ENCODE measurements at places on chromosomes 5 and 9. TPM values are rescaled to one million over a fixed set of nuclear protein-coding genes. Genes with fewer than 3 reads are reported as not detected.

GRCh38 chr5:135069016-135069770, 35.2 kb upstream of the PITX1 start:
- no peak for DNase-seq

- DNase-seq, result no peak
Measured at GRCh38 chr5:68374796-68375518, 159.4 kb downstream of the PIK3R1 start.

- DNase-seq, result no peak
Measured at GRCh38 chr9:130991778-130992681, 16.9 kb upstream of the LAMC3 start.

- no peak for DNase-seq
Measured at GRCh38 chr5:168353216-168353957, 61.9 kb downstream of the WWC1 start.

GRCh38 chr5:126636956-126637355, 36.2 kb downstream of the PHAX start:
- DNase-seq, result no peak

The EGFLAM gene
- total RNA-seq, result not detected

DNA sequence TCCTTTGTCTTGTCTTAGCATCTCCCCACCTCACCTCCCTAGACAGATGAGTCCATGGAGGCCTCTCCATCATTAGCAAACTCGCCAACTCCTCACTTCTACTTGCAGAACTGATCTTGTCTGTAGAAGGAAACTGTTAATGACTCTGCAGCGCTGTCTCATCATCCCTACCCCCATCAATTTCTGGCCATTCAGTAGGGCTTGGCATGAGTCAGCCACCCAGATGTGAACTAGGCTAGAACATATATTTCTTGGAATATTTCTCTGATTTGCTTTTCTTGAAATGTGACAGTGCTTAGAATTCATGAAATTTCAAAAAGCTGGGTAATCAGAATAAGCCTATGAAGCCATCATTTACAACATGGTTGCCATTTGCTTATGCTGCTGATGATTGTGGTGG, 1125.0 kb upstream of the DMAC1 start:
- no peak for DNase-seq

The PCDHB10 gene
- not detected for total RNA-seq

The NOXA1 gene
- 6.7 TPM for total RNA-seq

DNA sequence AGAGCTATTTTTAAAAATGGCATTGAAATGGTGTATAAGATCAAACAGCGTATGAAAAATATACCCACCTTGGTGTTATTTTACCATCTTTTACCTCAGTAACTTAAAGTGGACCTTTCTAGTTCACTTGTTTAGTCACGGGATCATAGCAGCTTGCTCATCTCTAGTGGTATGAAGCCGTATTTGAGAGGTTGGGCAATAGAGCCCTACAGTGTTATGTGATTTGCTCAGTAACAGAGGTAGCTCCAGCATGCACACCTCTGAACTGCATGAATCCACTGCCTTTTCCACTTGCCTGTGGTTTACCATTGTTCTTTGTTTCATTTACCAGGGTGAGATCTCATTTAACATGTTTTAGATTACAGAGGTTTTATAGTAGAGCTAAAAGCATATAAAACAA, 134.4 kb downstream of the ATG10 start:
- DNase-seq, result no peak

- DNase-seq, result no peak
Measured at GRCh38 chr5:132384506-132385050, 15.1 kb downstream of the SLC22A5 start.

The CDKN2B-AS1 gene
- 0.30 TPM for total RNA-seq

- DNase-seq, result no peak
Measured at GRCh38 chr5:142756576-142756975, 13.6 kb upstream of the ARHGAP26 start.

The N4BP3 gene
- total RNA-seq, result 3.8 TPM

The ALDH1B1 gene
- total RNA-seq, result 0.19 TPM

The PCDHB6 gene
- total RNA-seq, result not detected

DNA sequence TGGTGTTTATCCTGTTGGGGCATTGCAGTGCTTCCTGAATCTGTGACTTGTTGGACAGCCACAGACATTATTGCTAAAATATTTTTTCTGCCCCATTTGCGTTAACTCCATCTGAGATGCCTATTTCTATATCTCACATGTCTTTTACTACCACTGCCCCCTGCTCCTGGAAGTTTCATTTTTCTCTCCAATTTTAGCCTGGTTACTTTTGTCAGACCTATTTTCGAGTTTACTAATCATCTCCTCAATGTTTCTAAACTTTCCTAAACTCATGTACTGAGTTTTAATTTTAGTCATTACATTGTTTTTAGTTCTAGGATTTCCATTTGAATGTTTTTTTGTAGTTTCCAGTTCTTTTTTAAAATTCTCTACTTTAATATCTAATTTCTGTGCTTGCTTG, 17.6 kb downstream of the HAPLN1 start:
- no peak for DNase-seq

The GSN gene
- total RNA-seq, result 2.7 TPM

- no peak for DNase-seq
Measured at GRCh38 chr5:107477492-107477891, 193.2 kb downstream of the EFNA5 start.

- DNase-seq, result no peak
Measured at GRCh38 chr5:38018016-38018415, 178.2 kb upstream of the GDNF start.

The PCDHGB2 gene
- total RNA-seq, result 0.20 TPM

DNA sequence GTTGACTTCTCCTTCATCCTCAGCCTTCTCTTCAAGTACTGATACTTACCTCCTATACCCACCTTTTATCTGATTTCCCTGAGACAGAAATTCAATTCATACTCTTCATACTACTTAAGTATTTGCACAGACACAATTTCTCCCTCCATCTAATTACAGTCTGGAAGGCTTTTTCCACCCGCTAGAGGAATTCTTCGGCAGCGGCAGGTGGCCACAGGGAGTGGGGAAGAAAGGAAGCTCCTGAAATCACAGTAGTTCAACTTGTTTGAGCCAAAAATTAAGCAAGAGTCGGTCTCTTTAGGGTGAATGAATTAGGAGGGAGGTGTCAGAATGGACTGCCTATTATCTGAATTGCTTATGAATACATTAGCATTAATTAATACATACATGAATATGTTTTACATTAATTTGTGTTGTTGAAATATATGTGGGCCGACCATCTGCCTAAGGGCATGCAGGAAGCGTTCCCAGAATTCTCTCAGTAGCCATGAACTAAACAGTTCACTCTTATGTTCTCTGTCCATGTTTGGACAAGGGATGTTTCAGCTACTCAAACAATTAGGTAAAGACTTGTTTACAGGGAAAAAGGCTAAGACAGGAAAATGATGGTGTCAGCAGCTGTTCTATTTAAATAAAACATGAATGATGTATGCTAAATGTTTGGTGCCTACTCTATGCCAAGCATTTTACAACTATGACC, 101.4 kb upstream of the SMARCA2 start:
- no peak for DNase-seq

GRCh38 chr5:9062873-9063272, 483.0 kb downstream of the SEMA5A start:
- DNase-seq, result no peak

DNA sequence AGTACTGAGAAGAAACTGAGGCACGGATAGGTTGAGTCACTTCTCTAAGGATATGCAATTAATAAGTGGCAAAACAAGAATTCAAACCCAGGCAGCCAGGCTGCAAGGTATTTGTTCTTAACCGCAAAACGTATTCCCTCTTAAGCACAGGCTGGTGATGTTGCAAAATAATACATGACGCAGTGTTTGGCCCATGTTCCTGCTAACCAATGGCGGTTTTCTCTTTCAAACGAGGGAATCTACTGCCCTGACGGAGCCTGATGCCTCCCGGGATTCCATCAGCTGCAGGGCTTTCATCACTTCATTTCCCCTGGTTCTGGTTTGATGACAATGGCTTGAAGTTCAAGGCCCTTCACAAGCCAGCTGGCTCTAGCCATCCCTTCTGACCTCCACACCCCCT, 154.8 kb downstream of the SLIT3 start:
- DNase-seq, result no peak

DNA sequence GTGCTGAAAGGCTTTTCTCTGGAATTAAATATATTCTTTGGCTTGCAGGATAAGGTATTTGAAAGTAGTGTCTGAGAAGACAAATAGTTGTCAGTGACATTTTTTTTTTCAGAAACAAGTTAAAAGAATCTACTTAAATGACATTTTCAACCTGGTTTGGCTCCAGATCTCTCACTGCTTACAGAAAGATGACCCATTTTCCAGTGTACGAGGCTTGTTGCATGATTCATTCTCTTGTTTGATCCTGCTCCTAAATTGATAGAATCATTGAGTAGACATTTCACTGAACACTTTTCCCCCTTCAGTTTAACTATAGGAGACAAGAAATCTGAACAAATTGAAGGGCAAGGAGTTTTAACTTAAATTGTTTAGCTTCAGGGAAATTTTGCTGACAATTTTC, 546.1 kb downstream of the ZNF608 start:
- DNase-seq, result no peak

The PHPT1 gene
- total RNA-seq, result 13.6 TPM

DNA sequence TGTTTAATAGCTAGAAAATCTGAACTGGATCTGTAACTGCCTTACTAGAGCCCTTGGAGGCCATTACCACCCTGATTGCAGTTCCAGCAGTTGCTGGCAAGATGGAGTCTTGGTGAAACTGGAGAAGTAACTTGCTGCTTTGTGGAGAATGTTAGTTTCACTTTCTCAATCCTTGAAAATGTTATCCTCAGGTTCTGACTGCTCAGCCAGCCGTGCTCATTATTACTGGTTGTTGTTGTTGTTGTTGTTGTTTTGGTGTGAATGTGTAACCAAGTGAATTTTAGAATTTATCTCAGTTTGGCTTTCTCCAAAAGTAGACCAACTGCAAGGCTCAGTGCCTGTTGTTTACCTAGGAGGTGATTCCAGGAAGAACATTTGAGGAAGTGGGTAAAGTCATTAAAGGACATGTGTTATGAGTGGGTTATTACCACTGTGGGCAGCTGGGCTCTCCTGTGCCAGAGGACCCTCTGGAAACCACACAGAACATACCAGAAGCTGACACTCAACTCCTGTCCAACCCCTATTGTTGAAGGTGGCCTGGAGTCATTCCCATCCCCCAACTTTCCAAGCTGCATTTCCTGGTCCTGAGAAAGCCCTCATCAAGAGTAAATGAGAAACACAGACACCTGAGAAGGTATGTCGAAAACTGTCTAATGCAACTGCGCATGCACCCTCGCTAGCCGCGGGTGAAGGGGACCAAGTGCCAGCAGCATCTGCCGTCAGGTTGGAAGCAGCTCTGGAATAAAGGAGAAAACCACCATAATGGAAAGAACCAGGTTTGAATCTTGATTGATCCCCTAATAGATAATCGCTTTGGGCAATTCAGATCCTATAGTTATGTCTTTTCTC, 111.6 kb downstream of the CMYA5 start:
- no peak for DNase-seq

- no peak for DNase-seq
Measured at GRCh38 chr9:37037503-37038301, 3.6 kb upstream of the PAX5 start.

GRCh38 chr9:128824911-128825310, 4.7 kb downstream of the SPOUT1 start:
- no peak for DNase-seq

The IZUMO3 gene
- total RNA-seq, result not detected

The WNK2 gene
- total RNA-seq, result 0.19 TPM

- DNase-seq, result no peak
Measured at GRCh38 chr5:105150323-105150722, 1587.7 kb upstream of the NUDT12 start.

DNA sequence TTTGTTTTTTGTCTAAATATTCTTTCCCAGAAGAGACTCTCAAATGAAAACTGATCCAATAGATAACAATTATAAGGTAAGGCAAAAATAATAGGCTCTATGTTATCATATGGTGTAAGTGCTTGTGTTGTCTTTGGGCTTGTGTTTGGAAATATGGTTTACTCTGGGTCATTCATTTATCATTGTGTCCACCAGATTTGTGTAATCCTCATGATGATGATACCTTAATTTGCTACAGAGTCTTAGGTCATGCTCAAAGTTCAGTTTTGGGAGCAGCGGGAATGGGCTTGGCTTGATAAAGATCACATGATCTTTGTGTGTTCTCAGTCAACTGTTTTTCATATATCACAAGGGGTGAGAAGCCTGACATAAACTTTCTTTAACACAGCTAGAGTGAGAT, 34.2 kb downstream of the PLPPR1 start:
- no peak for DNase-seq

The SPATA31D4 gene
- not detected for total RNA-seq

- DNase-seq, result no peak
Measured at GRCh38 chr5:172533058-172533398, 78.7 kb upstream of the SH3PXD2B start.

The TRIP13 gene
- 0.47 TPM for total RNA-seq

DNA sequence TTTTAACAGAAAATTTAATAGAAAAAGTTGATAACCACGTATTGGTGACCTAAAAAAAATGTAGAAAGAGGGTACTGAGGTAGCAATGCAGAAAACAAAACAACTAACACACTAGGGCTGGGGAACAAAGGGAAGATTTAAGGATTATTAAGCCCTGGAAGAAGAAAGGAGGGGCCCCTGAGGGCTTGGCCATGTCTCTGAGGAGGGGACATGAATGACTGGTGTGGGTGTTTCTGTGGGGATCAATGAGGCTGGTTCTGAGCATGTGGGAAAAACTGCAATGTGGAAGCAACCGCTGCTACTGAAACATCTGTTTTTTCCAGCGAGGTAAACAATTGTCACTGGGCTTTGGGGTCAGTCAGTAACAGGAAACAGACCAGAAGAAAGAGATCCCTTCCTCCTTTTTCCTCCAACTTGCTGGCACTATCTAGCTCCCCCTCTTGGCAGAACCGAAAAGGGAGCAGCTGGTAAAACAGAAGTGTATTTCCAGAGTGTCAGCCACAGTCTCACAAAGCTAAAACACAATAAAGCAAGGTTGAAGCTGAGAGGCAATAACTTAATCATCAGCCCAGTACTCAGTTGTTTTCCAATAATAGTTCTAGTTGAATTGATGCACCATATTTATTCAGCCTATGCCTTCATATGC, 48.3 kb downstream of the ATPSCKMT start:
- no peak for DNase-seq

- no peak for DNase-seq
Measured at GRCh38 chr5:1443991-1444360, 1.3 kb downstream of the SLC6A3 start.

The ASS1 gene
- total RNA-seq, result not detected

The TLX3 gene
- not detected for total RNA-seq

The FLT4 gene
- 2.5 TPM for total RNA-seq

GRCh38 chr5:36089989-36090388, 23.3 kb upstream of the UGT3A2 start:
- no peak for DNase-seq

DNA sequence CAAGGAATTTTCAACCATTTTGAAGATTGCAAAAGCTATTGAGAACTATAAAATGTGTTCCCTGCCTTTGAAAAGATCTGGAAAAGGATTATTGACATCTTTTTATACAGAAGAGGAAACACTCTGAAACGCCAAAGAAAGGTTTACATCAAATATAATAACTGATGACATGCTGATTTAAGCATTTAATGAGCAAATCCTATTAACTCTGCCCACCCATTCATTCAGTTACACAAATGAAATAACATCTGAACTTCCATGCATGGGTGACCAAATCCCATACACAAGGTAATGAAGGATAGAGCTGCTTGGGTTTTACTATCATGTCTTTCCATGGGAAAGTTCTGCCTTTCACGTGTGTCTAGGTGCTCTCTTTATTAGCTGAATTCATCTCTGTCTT, 589.4 kb upstream of the WWC1 start:
- DNase-seq, result no peak

The CEP72 gene
- total RNA-seq, result 8.0 TPM

GRCh38 chr5:157193699-157194424, 13.2 kb downstream of the ITK start:
- DNase-seq, result no peak

GRCh38 chr5:113510836-113511451, 2.5 kb upstream of the YTHDC2 start:
- DNase-seq, result peak; percentile 51
